ENCODE measurements at places on chromosomes 1 and 21.

- no peak for DNase-seq
Observed at GRCh38 chr1:61158591-61158990, 76.2 kb downstream of the NFIA start.

GRCh38 chr1:204408074-204408507 is 3.5 kb downstream of the PPP1R15B start:
- no peak for DNase-seq

DNA sequence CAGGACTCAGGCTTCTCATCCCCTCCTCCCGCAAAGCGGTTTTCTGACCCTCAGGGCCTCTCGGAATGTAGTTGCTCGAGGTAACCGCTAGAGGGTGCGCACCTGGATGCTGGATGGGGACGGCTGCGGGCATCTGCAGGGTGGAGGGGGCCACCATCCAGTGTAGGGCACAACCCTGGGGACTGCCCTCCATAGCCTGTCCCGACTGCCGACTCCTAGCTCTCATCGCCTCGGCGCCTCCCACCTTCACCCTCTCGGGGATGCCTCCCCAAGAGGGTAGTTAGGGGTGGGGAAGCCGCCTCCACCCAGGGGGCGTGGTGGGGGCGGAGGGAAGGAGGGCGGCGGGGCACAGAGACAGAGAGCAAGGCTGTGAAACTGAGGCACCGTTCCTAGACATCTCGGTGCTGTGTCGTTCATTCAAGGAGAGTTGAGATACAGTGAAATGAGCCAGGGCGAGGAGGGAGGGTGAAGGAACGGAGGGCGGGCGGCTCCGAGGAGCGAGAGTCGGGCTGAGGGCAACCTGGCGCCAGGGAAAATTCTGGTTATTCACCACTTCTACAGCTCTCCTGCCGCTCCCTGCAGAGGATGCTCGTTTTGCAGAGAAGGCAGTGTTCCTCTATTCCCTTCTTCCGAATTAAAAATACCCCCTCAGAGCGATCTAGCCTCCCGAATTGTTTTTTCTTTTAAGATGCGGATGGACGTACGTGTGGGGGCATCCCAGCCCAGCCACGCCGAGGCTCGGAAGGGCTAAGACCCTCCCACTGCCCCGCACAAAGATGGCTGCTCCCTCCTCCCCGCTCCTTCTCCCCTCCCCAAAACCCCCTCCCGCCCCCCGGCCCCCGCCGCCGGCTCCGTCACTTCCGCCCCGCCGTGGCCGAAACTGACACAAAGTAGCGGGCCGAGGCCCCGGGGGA is at the start of gene ATP8B2:
TSS of gene ATP8B2 (plus strand) at position 857 of the 914 bp plus-strand sequence. CDS start 2,617 bp downstream, outside the sequence.
- peak; percentile 84 for DNase-seq

- DNase-seq: no peak
Observed at GRCh38 chr1:1206376-1206965, at the start of gene TNFRSF18. TSS of gene TNFRSF18 (minus strand) at chr1:1206592. CDS start at chr1:1206571, 21 bp downstream.

DNA sequence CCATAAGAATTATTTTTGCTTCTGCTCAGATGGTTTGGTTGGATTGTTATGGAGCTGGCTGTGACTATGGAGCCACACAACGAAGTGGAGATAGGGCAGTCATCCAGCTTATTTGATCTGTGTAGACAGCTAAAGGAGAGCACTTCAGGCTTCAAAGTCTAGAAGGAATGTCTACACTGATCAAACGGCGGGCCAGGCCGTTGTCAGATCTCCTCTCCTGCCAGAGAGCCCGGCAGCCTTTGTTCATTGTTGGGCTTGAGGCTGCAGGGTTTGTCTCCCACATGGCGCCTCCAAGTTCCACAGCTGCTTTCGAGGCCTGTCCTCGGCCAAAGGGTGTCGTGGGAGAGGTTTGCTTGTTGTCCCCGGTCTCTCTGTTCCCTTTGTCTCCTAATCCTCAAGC is 2.8 kb upstream of the STMN1 start:
- no peak for DNase-seq

- no peak for DNase-seq
Observed at GRCh38 chr1:190168116-190168892, 309.4 kb downstream of the BRINP3 start.

DNA sequence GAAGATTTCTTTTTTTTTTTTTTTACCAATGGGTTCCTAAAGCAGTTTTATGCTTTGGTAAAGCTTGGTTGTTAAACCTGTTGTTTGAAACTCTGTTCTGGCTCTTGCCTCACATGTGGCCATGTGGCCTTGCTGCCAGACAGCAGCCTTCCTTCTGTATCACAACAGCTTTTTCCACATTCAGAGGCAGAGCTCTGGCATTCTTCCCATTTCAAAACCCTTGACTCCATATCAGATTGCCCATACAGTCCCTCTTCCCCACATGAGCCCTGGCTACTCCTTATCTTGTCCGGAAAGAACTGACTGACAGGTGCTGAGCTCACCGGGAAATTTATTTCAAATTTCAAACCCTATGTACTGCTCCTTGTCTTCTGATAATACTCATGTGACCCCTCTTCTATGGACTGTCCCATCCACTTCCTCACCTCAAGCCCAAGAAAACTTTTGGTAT is 38.5 kb upstream of the LAX1 start:
- no peak for DNase-seq

All from NT2/D1 (cell line).